ENCODE measurements at places on chromosomes 6 and 20.

GRCh38 chr6:88493717-88494116, 327.6 kb upstream of the CNR1 start:
- DNase-seq: no peak

DNA sequence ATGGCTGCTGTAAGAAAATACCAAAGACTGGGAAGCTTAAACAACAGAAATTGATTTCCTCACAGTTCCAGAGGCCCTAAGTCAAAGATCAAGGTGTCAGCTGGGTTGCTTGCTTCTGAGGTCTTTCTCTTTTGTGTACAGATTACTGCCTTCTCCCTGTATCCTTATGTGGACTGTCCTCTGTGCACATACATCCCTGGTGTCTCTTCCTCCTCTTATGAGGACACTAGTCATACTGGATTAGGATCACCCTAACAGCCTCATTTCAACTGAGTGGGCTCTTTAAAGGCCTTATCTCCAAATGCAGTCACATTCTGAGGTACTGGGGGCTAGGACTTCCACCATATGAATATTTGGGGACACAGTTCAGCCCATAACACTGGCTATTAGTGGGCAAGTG, 130.0 kb upstream of the DTNBP1 start:
- no peak for DNase-seq

DNA sequence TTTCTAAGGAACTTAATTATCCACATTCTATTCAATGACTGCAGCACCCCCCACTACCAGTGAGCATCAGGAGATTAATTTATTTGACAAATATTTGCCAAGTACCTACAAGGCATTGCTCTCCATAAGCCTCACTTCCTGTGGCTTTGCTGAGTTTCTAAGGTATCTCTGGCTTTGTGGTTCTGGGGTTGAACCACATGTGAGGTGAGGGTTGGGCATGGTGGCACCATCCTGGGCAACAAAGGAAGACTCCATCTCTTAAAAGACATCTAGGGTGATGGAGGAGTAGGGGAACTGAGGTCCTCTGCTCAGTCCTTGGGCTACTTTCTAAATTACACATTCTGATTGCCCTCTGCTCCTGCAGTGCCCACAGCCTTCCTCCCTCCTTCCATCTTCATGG, 25.5 kb upstream of the WFDC2 start:
- no peak for DNase-seq

GRCh38 chr6:51387907-51388306, 569.2 kb downstream of the TFAP2B start:
- no peak for DNase-seq

DNA sequence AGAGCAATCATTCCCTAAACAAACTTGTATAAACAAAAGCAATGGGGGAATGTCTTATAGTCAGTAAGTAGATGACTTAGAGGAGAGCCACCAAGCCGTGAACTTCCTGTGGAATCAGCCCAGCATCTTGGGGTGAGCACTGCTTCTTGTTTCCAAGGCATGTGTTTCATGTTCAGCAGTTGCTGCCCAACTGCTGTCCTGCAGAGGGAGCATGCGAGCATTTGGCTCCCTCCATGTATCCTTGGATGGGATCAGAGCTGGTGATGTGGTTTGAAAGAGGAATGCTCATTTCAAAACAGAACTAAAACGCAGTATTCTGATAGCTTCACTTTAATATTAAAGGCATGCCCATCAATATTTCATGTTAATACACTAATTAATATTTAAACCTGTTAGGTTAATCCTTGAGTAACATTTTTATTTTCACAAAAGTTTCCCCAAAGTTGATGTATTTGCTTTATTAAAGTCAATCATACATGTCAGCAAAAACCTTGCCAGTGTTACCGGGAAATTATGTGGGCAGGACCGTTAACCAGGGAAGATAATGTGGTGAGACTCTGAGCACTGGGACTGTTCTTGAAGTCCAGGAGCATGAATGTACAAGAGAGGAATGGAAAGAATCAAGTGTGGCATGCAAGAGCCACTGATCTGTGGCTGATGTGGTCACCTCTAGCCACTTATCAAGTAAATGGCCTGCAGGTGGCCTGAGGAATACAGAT, 172.1 kb upstream of the GGTLC1 start:
- no peak for DNase-seq

GRCh38 chr6:151493804-151494234, at the start of gene CCDC170:
Gene CCDC170, plus strand, starts transcription at chr6:151494017. Its CDS starts 112 bp downstream, at chr6:151494129.
- DNase-seq: no peak

DNA sequence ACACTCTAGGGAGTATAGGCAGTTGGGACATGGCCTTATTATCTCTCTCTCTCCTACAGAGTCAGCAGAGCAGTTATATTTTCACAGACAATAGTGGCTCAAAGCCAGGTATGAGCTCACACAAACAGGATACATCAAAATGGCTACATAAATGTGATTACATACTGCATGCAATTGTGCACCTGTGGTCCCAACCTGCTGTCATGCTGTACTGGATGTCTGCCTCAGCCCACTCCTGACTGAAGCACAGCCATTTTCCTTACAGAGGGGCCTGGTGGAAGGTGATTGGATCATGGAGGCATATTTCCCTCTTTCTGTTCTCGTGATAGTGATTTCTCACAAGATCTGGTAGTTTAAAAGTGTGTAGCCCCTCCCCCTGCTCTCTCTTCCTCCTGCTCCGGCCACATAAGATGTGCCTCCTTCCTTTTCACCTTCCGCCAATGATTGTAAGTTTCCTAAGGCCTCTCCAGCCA, 37.0 kb upstream of the SAMHD1 start:
- DNase-seq: no peak

GRCh38 chr6:51855310-51856082, 231.9 kb downstream of the PKHD1 start:
- no peak for DNase-seq

GRCh38 chr6:33665957-33666356, 44.8 kb downstream of the ITPR3 start:
- DNase-seq: no peak

DNA sequence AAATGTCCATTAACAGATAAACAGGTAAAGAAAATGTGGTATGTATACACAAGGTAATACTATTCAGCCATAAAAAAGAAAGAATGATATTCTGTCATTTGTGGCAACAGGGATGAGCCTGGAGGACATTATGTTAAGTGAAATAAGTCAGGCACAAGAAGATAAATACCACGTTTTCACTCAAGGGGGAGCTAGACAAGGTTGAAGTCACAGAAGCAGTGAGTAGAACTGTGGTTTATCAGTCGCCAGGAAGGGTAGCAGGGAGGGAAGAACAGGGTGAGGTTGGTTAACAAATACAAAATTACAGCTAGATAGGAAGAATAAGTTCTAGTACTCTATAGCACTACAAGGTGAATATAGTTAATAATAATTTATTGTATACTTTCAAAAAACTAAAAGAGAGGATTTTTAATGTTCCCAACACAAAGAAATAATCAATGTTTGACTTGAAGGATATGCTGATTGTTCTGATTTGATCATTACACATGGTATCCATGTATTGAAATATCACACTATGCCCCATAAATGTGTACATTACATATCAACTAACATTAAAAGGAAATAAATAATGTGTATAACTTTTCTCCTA, 21.1 kb downstream of the RTN4IP1 start:
- no peak for DNase-seq

GRCh38 chr20:52675375-52675774, 296.8 kb upstream of the TSHZ2 start:
- no peak for DNase-seq

GRCh38 chr6:36735110-36736071, 37.8 kb downstream of the RAB44 start:
- no peak for DNase-seq

DNA sequence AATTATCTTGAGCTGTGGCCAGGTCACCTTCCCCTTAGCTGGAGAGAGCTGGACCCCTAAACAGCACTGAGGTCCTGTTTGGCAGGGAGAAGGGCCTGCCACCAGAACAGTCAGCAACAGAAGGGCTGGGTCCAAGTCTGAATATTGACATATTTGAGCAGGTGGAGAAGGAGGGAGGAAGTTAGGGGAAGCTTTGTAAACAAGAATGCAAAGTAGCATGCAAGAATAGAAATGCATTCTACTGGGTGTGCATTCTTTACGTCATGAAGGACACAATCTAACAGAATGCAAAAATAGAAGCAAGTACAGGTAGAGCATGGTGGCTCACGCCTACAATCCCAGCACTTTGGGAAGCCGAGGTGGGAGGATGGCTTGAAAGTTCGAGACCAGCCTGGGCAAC, 100.5 kb downstream of the QRSL1 start:
- no peak for DNase-seq

DNA sequence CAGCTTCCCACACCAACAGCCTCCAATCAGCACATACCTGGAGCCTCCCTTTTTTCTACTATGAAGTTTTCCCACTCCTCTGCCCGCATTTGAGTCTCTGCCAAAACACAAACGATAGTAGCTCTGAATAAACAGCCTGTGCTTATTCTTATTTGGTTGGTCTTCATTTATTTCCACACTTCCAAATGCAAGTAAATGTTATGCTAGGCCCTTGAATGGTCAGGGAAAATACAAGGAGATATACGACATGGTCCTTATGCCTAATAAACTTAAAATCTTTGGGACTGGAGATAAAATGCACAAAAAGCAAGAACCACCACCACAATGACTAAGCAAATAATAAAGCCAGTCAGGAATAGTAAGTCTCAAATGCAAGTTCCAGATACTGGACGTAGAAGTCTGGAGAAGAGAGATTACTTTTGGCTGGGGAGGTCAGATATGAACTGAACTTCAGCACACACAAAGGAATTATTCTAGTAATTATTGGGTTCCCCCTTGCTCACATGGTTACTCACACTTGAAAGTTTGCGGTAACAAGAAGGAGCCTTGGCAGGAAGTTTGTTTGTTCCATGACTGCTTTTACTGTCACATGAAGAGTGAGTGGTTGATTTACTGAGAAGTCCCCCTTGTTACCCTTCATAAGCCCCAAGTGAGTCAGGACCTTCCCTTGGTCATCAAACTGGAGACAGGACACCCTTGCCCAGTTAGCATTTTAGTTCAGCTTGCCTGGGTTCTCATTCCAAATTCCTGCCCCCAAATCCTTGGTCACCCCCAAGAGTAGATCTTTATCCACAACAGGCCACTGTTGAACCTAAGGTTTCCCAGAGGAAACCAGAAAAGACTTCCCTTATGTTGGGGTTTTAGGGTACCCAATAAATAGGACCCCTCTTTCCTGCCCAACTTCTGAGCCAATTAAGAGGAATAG, 511.2 kb upstream of the JARID2 start:
- DNase-seq: peak; percentile 13

- peak; percentile 45 for DNase-seq
Measured at GRCh38 chr6:7051780-7052442, 55.9 kb upstream of the RREB1 start.

- no peak for DNase-seq
Measured at GRCh38 chr6:108432143-108432542, 128.6 kb upstream of the FOXO3 start.

- no peak for DNase-seq
Measured at GRCh38 chr6:117143647-117144046, 121.7 kb upstream of the VGLL2 start.

- DNase-seq: no peak
Measured at GRCh38 chr20:10536531-10536930, 101.4 kb downstream of the SLX4IP start.

DNA sequence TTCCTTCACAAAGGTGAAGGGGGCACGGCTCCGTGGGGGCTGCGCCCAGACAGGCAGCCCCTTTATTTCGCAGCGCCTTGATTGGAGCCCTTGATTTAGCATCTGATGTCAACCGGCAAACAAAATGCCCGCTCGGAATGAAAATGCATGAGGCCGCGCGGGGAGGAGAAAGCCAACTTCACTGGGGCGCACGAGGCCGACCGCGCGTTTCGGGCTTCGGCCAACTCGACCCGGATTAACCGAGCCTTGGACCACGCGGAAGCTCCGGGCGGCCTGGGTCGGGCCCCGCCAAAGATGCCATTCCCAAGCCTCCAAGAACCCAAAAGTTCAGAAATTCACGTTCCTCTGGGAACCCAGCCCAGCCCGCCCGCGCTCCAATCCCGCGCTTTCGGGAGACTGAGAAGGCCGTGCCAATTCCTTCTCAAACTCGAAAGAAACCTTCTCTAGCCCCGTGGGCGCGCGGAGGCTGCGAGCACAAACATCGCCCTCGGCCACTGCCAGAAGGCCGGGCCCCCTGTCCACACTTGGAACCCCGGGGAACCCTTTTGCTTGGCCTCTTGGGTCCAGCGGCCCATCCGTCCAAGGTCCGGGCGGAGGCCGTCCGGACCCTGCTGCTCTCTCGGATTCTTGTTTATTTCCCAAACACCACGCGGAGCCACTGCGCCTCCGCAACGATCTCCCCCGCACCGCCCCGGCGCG, 879 bp upstream of the INSM1 start:
- DNase-seq: no peak

GRCh38 chr6:14016432-14016831, 91.7 kb downstream of the RNF182 start:
- no peak for DNase-seq

DNA sequence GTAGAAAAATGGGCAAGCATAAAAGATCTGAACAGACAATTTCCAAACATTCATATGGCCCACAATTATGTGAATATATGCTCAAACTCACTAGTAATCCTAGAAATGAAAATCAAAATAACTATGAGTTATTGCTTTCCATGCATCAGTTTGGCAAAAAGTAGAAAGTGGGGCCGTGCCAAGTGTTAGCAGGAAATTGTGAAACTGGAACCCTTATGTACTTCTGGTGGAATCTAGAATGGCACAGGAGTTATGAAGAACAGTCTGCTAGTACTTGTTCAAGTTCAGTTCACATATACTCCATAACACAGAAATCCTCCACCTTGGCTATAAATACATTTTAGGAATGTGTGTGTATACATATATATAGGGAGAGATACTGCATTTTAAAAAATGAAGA, 89.8 kb downstream of the EYA2 start:
- DNase-seq: no peak

DNA sequence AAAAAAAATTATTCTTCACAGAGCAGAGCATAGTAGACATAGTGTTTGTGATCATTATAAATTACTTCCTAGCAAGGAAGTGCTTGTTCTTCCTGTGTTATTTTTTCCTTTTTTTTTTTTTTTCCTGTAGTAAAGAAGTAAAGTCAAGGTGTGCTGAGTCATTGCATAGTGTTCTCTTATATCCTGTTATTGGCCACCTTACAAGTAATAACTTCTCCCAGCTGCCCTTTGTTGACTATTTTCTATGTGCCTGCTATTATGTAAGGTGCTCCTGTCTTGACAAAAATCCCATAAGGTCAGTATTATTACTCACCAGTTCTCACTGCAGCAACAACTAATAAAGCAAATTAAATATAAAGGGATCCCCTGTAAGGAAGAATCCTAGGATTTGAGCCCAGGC, 195.3 kb downstream of the GJA1 start:
- no peak for DNase-seq

DNA sequence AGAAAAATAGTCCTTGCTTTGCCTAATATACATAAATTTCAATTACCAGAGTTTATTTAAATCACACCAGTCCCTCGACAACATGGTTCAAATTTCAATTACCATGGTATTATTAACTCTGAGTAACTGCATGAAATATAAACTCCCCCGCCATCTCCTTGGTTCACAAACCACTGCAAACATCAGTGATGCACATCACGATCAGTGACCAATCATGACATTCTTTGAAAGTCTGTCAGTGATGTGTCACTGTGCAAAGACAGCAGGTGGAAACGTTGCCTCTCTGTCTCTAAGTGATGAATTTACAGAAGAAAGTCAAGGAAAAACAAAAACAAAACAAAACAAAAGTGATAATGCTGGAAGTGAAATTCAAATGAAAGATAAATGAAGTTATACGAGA, 86.7 kb downstream of the TASP1 start:
- DNase-seq: no peak
